AG08396 (cell line): ENCODE measurements at places on chromosomes 3 and 15.
A peak's percentile ranks its signal among the peaks of the same experiment; 100 is the strongest.

GRCh38 chr3:46674031-46674845 is 19.2 kb downstream of the ALS2CL start:
- no peak for DNase-seq

DNA sequence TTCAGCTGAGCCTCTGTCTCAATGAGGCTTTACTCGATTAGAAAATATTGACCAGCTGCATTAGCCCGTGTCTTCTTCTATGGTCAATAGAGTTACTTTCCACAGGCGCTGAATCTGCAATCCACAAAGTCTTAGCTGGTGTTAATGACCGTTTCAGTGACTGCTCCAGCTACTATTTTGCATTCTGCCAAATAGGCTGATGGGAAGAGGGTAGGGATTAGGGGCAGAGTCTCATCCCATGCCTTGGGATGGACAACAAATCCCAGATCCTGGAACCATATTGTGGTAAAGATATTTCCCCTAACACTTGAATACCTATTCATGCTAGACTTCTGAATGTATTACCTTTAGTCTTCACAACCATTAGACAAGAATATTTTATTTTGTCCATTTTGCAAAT is 29.5 kb upstream of the MAGI1 start:
- no peak for DNase-seq

- no peak for DNase-seq
Observed at GRCh38 chr3:18442756-18443664, 17.9 kb upstream of the SATB1 start.

- DNase-seq = peak; percentile 55
Observed at GRCh38 chr3:79497447-79498111, 270.2 kb downstream of the ROBO1 start.

- DNase-seq = peak; percentile 76
Observed at GRCh38 chr3:37935756-37936666, 54.6 kb upstream of the VILL start.

DNA sequence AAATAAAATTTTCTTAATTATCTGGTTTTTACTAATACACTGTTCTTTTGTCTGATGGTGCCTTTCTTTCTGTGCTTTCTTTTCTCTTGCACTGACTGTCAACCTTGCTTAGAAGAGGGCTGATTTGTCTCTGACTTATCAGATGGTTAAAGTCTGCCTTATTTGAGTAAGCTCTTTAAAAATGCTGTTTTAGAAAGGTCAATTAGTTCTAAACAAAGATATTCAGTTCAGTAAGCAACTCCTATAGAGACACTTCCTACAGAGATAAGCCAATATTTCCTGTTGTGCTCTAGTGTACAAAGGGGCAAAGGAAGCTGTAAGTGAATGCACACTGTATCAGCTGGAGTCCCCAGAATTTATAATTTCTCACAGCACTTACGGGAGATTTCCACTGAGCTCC is 153.4 kb upstream of the TSPAN3 start:
- no peak for DNase-seq

DNA sequence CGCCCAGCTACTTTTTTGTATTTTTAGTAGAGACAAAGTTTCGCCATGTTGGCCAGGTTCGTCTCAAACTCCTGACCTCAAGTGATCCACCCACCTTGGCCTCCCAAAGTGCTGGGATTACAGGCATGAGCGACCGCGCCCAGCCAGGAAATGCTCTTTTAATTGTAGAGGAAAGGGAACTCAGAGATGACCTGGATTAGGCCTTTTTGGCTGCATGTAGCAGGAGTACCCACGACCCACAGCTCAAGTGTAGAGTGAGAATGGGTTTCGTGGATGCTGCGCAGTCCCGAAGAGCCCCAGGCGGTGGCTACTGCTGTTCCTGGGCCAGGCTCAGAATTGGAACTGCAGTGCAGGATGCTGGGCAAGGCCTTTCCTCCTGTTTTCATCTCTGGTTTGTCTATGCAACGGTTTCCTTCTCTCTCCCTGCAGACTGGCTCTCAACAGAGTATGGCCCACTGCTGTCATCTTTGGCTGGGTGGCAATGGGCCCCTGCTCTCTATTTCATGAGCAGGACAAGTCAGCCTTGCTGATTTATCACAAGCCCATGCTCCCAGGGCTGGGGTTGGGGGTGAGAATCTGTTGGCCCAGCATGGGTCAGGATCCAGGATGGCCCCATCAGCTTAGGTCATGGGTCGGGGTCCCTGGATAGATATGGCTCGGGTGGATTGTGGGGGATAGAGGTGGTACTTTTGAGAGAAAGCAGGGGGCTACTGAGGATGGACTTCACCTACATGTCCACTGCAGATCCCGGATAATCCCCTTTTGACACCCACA is 51.2 kb downstream of the GASK1A start:
- no peak for DNase-seq

GRCh38 chr15:76347482-76348055 is 11.0 kb downstream of the ISL2 start:
- no peak for DNase-seq

GRCh38 chr3:43747641-43748040 is 56.9 kb downstream of the ABHD5 start:
- no peak for DNase-seq

DNA sequence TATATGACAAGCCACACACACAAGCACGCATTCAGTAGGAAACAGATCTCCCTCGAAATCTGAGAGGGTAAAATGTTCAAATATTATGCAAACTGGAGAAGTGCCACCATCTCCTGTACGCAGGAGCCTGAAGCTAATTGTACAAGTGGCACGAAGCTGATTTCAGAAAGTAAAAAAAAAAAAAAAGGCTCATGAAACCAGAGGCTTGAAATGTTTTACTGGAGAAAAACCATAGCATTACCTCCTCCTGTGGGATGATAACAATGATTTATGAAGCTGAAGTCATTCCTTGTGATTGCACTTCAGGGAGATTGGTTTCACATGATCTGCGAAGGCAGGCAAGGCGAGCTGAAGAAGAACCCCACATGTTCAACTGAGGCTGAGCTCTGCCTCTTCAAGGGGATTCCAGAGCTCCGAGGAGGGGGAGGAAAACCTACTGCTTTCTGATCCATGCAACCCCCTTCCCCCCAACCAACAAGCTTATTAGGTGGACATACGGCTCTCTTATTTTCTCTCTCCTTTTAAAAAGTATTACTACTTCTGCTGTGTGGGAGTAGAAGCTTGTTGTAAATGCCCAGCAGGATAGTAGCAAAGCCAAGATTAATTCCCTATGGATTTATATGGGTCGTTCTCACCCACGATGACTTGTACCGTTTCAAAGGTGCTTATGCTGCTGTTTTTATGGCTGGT is 101.1 kb downstream of the GREM1 start:
- no peak for DNase-seq

GRCh38 chr3:135117977-135118376 is 322.9 kb downstream of the EPHB1 start:
- no peak for DNase-seq

DNA sequence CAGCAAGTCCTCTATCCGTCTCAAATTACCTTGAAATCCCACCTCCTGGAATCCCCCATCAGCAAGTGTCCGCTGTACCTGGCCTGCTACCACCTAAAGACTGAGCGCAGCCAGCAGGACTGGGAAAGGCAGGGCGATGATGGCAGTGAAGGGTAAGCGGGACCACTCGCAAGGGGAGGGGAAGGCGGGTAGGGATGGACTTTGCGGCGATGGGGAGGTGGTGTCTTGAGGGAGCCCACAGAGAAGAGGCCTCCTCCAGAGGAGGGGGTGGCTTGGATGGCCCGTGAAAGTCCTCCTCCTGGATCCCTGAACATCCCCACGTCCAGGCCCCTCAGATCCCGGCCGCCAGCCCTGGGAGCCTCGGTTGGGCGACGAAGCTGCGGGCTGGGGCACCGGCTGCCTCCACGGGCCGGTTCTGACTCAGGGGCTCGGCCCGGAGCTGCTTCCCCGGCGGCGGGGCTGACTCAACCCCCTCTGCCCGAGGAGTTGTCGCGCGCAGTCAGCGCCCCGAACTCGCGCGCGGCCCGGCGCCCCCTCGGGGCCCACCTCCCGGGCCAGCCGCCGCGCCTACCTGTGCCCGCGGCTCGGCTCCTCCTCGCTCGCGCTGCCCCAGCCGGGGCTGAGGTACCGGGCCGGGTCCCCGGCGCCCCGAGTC is 512 bp downstream of the LARP6 start:
- peak; percentile 80 for DNase-seq

DNA sequence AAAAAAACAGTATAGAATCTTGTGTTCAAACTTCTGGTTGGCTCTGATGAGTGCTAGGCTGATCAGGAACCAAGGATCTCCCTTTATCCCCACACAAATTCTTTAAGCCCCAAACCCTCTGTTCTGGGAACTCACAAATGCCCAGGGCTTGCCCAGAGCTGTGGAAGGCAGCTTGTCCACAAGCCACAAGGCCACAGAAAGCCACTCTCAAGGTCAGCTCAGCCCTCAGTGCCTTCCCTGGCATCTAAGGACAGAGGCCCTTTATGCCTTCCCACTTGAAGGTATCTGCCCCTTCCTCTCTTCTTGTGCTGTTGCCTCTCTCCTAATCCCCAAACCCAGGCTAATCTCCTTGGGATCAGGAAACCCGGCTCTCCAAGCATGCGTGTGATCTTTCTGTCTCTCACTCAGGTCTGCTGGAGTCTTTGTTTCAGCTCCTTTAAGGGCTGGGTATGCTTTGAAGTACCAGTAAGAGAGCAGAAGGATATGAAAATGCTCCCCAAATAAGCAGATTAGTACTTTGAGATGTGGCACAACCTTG is 145.0 kb upstream of the TRIM42 start:
- DNase-seq = no peak

- DNase-seq = peak; percentile 50
Observed at GRCh38 chr3:24344784-24345439, 149.7 kb downstream of the THRB start.

DNA sequence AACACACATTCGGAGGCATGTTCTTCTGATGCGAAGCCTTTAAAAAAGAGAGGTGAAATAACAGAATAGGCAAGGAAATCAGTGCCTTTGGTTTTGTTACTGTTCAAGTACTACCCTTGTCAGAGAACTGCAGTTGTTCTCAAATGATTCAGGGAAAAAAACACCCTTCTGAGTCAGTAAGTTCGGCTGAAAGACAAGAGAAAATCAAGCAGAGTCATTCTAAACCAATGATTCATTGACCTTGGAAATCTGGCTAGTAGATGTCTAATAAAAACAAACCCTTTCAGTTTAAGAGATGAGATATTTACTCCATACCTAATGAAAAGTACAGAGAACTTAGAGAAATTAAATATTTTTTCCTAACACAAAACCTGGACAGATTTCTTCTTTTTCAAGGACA is 72.7 kb upstream of the ABI3BP start:
- peak; percentile 54 for DNase-seq

DNA sequence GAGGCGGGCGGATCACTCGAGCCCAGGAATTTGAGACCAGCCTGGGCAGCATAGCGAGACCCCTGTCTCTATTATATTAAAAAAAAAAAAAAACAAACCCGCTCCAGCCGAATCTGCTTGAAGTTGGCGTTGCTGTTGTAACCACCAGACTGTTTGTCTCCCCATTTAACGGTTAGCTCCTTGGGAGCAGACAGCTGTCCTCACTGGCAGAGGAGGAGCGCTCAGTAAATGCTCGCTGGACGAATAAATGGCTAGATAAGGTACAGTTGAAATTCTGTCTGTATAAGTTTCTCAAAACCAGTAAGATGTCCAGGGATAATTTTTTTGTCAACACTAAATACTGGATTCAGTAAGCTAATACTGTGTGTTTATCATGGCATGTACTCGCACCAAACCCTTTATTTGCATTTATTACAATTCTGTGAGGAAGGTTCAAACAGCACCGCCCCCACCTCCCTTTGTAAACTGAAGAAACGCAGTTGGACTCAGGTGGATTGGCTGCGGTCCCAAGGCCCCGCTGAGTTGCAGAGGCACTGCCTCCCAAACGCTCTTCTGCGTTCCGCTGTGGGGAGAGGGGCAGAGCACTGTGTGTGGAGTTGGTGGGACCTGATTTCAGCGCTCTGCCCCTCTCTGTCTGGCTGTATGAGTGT is 1.1 kb downstream of the RCCD1 start:
- DNase-seq = no peak

- DNase-seq = no peak
Observed at GRCh38 chr3:189338366-189338765, 166.6 kb downstream of the TPRG1 start.

- DNase-seq = peak; percentile 36
Observed at GRCh38 chr3:149314807-149315578, 18.4 kb downstream of the TM4SF18 start.

- DNase-seq = no peak
Observed at GRCh38 chr15:66078196-66078928, 175.2 kb downstream of the MEGF11 start.

DNA sequence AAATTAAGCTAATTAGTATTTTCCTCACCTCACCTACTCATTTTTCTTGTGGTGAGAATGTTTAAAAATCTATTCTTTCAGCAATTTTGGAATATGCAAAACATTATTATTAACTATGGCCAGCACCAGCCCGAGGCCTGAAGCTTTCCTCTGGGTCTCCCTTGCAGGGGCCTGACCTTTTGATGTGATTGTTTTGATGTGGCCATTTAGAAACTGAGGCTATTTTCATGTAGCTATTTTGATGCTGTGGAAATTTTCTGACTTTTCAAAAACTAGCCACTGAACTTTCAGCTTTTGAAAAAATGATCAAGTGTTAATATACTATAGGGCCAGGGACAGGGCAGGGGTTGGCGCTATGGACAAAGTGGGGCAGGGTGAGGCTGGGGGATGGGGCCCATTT is 8.2 kb upstream of the CCR9 start:
- DNase-seq = no peak

DNA sequence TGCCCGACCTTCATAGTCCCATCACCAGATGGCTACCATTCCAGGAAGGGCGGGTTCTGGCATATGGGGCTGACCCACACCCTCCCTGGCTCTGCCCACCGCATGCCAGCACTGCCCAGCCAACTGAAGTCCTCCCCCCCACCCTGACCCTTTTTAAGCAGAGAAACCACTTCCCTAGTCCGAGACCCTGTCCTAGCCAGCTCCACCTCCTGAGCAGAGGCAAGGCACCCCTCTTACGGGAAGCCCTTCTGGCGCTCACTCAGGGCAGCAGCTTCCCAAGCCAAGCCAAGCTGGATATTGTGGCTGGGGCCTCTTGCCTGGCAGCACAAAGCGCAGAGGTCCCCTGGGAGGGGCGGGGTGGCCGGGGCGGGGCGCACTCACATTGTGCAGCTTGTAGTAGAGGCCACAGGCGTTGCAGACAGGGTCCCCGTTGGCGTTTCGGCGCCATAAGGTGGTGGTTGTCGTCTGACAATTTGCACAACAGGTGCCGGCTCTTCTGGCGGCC is 11.5 kb downstream of the GATA2 start:
- DNase-seq = no peak

- no peak for DNase-seq
Observed at GRCh38 chr3:123378409-123378915, 70.4 kb downstream of the ADCY5 start.

DNA sequence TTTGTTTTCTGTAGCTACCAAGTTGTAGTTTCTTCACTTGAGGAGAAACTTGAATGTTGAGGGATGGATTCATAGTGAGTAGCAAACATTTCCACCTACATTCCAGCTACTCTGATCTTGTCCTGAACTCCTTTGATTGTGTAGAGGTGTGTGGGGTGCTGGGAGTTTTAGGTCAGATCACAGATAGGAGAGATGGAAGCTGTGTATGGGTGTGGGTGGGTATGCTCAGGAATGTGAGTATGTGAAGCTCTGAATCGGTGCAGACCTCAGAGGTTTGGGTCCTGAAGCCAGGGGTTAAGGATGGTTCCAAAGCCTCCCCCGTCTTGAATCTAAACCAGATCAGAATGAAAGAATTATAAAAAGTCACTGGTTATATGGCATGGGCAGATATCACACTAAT is 52.6 kb upstream of the VILL start:
- no peak for DNase-seq

- peak; percentile 53 for DNase-seq
Observed at GRCh38 chr3:64548200-64548889, 139.5 kb downstream of the ADAMTS9 start.
